Panc1 (cell line): ENCODE measurements at places on chromosomes 4 and X. TPM values are rescaled to one million over a fixed set of nuclear protein-coding genes. Genes with fewer than 3 reads are reported as not detected.

The NOX1 gene
- not detected for total RNA-seq

GRCh38 chrX:91414713-91415112 lies 19.9 kb upstream of the PABPC5 start:
- DNase-seq: no peak

DNA sequence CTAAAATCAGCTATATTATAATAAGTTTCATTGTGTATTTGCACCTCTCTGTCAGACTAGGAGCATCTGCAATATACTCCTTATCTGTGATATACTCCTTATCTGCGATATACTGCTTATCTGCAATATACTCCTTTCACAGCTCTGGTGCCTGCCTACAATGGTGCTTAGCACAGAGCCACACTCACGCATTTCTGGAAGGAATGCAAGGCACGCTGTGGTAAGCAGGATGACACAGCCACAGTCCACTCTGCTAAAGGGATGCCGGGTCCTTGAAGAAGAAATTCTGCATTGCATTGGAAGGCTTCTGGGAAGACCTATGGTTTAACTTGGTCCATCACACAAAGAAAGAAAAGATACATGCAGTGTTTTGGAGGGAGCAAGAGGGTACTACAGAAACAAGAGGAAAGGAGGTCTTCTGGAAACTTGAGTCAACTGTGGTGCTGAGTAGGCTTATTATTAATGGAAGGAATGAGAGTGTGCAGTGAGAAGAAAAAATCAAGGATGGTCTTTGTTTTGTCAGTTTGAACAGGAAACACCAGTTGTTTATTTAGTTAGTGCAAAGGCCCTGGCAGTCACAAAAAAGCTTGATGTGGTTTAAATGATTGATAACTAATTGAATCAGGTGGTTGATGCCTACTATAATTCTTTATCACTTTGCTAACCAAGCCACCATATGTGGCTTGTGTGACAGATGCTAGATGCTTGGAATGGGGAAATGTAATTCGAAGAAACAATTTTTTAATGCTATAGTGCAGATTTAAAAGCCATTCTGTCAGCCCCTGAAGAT lies 342.3 kb downstream of the GRXCR1 start:
- no peak for DNase-seq

The F9 gene
- 0.08 TPM for total RNA-seq

- no peak for DNase-seq
Measured at GRCh38 chrX:123487669-123488068, 245.2 kb downstream of the THOC2 start.

The TLL1 gene
- total RNA-seq: 0.41 TPM

The STAP1 gene
- total RNA-seq: not detected

GRCh38 chr4:101806914-101807313 lies 16.4 kb downstream of the BANK1 start:
- DNase-seq: no peak

GRCh38 chrX:19789376-19789775 lies 98.0 kb downstream of the SH3KBP1 start:
- no peak for DNase-seq

GRCh38 chr4:24671849-24672248 lies 87.5 kb upstream of the DHX15 start:
- DNase-seq: no peak

DNA sequence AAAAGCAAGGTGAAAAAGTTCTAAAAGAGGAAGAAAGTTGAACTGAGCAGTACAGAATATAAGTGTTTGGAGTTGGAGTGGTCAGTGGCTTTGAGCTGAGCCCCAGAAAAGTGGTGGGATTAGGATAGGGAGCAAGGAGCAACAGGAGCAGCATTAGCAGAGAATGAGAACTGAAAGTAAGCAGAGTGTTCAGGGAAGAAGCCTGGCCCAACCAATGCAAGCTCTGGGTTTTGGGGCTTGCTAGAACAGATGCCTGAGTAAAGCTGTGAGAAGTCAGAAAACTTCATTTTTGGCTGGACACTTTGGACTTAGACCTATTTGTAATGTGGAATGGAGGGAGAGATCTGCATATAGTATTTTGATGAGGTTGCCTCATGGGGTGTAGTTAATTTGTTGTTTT lies 17.8 kb downstream of the JADE1 start:
- DNase-seq: no peak

GRCh38 chrX:1443496-1444075 lies 9.1 kb downstream of the ASMTL start:
- no peak for DNase-seq

DNA sequence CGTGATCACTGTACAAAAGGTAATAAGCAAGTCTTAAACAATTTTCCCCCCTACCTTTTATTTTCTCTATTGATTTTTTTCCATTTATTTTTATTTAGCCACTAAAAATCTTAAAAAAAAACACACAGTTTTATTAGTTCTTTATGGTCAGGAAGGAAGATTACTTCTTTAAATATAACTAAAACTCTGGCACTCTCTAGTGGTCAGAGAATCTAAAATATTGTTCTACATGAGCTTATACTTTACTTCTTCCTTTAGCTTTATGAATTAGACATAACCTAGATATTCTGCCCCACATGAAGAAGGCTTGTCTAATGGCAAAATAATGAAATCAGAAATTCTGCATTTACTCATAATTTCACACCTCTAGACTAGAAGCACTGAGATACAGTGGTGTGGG lies 135.2 kb downstream of the PDE5A start:
- no peak for DNase-seq

DNA sequence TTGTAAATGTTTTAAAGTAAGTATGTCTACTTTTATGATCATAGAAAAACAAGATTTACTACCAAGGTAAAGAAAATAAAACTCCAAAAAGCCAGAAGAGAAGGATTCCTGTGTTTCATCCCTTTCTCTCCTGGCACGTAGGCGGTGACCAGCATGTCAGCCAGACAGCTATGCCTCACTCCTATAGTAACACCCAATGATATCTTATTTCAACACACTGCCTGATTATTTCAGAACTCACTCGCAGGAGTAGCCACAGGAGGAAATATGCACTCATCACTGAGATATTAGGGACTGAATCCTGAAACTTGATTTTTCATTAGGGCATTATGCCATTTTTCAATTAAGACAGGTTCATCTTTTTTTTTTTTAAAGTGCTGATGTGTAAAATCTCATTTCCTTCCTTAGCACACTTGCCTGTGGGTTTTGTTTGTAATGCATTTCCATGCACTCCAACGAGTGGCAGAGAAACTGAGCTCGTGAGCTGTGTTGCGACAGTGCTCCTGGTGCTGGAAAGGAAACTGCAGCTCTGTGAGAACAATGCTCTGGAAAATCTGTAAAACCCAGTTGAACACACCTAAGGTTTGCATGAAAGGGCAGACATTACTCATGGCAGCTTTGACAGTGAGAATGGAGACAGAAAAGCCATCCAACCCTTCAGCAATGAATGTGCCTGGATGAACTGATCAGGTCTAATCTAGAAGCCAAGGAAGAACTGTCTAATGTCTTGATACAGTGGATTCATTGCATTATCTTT lies 18.2 kb downstream of the RAI2 start:
- DNase-seq: no peak

The GATA1 gene
- total RNA-seq: 0.23 TPM

DNA sequence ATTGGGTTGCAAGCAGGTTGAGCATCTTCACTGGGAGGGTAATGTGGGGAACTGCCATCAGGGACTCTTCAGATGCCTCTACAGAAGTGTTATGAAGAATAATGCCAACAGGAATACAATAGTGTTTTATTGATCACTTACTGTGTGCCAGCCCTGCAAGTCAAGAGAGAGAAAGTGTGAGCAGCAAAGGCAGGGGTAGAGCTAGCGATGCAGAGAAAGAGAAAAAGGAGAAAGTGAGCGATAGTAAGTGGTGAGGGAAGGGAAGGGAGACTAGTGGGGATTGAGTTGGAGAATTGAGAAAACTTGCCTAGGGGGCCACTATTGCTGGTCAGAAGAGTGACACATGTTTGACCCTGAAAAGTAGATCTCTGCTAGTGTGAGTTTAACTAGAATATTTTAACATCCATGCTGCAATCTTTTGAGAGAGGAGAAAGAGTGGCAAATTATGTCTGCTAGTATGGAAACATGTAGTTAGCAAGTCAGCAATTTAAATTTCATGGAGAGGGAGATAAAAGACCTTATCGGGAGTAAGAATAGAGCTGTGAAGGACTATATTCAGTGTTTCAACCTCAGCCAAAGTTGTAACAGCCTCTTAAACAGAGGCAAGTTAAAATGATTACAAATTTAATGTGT lies 12.2 kb downstream of the AFF1 start:
- no peak for DNase-seq

The GPR119 gene
- not detected for total RNA-seq

DNA sequence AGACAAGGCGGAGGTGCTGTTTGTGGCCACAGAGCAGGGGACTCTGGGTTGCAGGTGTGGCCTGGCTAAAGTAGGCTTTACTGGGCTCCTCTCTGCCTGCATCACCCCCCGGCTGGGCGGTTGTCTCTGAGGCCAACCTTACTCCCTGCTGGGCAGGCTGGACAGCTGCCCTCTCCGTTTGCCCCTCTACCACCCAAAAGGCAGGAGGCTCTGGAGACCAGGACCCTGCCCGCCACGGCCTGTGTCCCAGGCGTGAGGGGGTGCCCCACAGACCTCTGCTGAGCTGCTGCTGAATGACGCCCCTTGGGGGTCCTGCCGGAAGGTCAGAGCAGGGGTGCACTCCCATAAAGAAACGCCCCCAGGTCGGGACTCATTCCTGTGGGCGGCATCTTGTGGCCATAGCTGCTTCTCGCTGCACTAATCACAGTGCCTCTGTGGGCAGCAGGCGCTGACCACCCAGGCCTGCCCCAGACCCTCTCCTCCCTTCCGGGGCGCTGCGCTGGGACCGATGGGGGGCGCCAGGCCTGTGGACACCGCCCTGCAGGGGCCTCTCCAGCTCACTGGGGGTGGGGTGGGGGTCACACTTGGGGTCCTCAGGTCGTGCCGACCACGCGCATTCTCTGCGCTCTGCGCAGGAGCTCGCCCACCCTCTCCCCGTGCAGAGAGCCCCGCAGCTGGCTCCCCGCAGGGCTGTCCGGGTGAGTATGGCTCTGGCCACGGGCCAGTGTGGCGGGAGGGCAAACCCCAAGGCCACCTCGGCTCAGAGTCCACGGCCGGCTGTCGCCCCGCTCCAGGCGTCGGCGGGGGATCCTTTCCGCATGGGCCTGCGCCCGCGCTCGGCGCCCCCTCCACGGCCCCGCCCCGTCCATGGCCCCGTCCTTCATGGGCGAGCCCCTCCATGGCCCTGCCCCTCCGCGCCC lies 920 bp downstream of the HTT-AS start:
- DNase-seq: no peak

DNA sequence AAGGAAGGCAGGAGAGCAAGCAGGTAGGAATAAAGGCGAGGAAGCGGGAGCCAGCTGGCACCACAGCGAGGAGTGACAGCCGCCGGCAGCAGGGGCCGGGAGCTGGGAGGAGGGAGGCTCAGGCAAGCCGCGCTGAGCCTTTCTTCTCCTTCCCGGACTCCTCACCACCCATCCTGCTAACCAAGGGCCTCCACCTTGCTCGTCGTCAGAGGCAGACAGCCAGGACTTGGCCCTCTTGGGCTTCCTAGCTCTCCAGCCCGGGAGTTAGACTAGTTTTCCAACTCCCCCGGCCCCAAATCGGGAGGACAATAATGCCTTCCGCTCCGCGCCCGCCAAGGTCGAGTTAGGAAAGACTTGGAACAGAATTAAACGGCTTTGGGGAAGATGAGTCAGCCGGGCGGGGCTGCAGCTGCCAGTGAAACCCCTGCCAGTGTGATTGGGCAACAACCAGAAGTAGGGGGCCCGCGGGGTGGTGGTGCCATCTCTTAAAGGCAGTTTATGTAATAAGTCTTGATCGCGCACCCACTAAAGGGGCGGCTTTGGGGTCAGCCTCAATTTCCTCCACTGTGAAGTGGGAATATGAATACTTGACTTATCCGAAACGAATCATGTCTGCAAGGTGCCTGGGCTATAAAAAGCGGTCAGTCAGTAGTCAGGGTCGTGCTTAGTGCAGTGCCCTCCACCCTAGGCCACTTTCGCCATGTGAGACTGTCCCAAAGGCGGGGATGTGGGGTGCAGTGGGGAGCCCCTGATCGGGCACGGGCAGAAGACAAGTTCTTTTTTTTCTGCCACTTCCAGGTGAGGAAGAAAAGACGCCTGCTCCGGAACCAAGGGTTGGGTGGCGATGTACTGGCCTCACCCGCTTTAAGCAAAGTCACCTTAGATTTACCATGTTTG lies 6.7 kb upstream of the HSD17B10 start:
- DNase-seq: no peak

The PPBP gene
- total RNA-seq: not detected

DNA sequence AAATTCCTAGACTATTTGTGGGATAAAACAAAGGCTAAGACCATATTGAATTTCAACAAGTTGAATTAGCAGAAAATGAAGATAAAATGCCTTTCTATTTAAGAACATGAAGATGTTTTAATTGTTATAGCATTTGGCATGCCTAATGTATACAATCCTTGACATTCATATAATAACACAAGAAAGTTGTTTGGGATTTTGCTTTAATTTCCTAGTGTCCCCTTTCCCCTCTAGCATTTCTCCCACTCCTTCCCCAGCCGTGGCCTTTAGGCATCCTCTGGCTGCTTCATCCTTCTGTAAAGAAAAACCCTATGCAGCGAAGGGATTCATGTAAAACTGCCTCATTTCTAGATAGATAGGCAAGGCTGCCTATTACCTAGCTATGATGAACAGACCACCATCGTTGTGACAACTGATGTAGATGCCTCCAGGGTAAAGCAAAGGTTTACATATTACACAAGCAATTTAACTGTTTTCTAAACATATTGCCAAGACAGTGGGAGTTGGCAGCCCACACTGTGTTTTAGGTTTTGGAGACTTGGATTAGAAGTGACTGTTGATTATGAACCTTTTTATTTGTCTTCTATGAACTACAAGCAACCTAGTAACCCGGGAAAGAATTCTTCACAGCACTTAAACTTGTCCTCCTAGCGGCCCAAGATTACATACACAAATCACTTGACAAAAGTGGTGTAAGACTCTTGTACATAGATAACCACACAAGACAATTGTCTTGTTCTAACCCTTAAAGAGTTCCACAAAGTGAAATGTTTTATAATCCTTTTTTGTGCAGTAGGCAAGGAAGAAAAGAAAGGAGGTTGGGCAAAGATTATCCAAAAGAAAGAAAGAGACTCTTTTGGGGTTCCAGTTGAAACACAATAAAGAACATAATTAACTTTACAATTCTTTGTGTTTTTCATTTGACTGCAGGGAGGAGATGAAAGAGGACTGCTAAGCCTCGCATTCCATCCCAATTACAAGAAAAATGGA lies 59.9 kb downstream of the HHIP start:
- no peak for DNase-seq

- DNase-seq: no peak
Measured at GRCh38 chrX:54423161-54423888, 16.9 kb upstream of the TSR2 start.

The SLC25A53 gene
- 9.8 TPM for total RNA-seq

The SPATA18 gene
- 0.39 TPM for total RNA-seq

The TNIP3 gene
- not detected for total RNA-seq

DNA sequence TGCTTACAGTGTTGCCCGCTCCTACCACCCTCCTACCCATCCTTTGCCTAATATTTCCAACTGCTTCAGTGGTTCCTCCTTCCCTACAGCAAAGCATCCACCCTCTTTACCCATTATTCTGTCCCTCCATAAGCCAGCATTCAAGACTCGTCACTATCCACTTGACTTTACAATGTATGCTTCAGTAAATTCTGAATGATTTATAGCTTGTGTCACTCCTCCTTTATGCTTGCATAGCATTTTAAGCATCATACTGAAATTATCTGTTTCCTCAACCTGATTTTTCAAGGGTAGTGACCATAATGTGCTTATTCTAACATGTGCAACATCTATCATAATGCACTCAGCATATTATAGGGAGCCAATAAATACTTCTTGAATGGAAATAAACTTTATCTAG lies 365.5 kb downstream of the RAB28 start:
- no peak for DNase-seq
